ENCODE measurements at places on chromosomes 1 and 21. TPM values are rescaled to one million over a fixed set of nuclear protein-coding genes. Genes with fewer than 3 reads are reported as not detected.

CDCA8 gene
- 7.9 TPM for total RNA-seq

DCDC2B gene
- total RNA-seq: not detected

SV2A gene
- total RNA-seq: 2.1 TPM

HSD3B2 gene
- not detected for total RNA-seq

SH2D5 gene
- total RNA-seq: not detected

REN gene
- not detected for total RNA-seq

CD164L2 gene
- total RNA-seq: 0.79 TPM

GUCA2B gene
- total RNA-seq: not detected

CAMK2N1 gene
- total RNA-seq: 37.3 TPM

B3GALT5 gene
- total RNA-seq: 0.54 TPM

DNASE2B gene
- not detected for total RNA-seq

LRRC71 gene
- total RNA-seq: not detected

PGBD2 gene
- total RNA-seq: 8.2 TPM

LMOD1 gene
- total RNA-seq: 0.22 TPM

CHAF1B gene
- total RNA-seq: 3.5 TPM

MARK1 gene
- under 0.01 TPM for total RNA-seq

EPS8L3 gene
- not detected for total RNA-seq

NUF2 gene
- 4.2 TPM for total RNA-seq

MTARC2 gene
- 1.4 TPM for total RNA-seq

PTPN7 gene
- total RNA-seq: not detected

COQ8A gene
- 7.1 TPM for total RNA-seq

RC3H1 gene
- total RNA-seq: 22.8 TPM

TATDN3 gene
- 6.0 TPM for total RNA-seq

TTC24 gene
- total RNA-seq: not detected

RUNX3 gene
- total RNA-seq: not detected

CADM3 gene
- total RNA-seq: not detected

FMO3 gene
- total RNA-seq: not detected

GNPAT gene
- 26.7 TPM for total RNA-seq

IPO13 gene
- 27.2 TPM for total RNA-seq
